Prostate gland (tissue), 2 donors: ENCODE measurements at places on chromosomes 16 and 17.

DNA sequence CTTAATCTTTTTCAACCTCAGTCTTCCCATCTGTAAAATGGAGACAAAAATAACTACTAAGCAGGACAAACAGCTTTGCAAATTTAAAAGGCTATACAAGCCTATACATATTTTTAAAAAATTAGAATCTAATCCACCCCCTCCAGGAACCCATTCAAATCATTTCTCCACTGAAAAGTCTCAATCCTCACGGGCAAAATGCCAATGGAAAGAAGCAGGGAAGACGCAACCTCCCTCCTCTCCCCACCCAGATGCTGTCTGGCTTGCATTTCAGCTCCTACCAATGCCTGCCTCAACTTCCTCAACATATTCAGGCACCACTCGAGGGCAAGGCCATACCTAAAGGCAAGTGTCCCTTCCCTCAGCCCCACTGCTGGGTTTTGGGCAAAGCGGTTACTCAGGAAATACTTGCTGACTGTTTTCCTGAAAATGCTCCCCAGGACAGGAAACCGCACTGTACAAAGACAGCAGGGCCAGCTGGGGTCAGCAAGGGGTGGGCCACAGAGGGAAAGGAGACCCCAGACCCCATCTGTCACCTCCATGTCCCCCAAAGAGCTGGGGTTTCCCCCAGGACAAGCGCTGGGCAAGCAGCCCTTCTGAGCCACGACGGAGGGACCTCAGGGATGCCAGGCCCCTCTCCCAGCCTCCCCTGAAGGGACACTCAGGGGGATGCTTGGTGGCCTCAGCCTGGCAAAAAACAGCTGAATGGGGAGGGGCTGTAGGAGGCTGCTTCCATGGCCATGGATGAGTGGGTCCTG, 47.7 kb upstream of the DOC2B start:
- no peak for DNase-seq

GRCh38 chr17:8426094-8426720, 9.5 kb upstream of the NDEL1 start:
- no peak for DNase-seq

DNA sequence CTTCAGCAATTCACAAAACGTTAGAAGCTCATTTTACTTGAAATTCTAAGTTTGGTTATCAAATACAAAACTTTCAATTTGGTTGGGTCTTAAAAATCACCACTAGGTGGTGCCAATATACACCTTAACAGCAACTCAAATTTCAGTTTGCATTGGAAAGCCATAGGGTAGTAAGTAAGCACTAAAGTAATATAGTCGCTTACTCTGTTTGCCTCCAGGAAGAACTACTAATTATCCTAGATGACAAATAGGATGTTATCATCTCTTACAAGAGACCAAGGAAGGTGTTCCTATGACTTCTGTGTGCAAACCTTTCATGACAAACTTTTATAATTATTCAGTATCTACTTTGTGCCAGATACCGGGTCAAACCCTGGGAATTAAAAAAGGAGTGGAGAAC, 93.3 kb downstream of the MYO1D start:
- peak; percentile 31 for DNase-seq

- no peak for DNase-seq
These were observed 27.1 kb downstream of the TAC4 start for GRCh38 chr17:49820773-49821172.

- no peak for DNase-seq
These were observed 20.6 kb downstream of the MYH10 start for GRCh38 chr17:8609910-8610309.

DNA sequence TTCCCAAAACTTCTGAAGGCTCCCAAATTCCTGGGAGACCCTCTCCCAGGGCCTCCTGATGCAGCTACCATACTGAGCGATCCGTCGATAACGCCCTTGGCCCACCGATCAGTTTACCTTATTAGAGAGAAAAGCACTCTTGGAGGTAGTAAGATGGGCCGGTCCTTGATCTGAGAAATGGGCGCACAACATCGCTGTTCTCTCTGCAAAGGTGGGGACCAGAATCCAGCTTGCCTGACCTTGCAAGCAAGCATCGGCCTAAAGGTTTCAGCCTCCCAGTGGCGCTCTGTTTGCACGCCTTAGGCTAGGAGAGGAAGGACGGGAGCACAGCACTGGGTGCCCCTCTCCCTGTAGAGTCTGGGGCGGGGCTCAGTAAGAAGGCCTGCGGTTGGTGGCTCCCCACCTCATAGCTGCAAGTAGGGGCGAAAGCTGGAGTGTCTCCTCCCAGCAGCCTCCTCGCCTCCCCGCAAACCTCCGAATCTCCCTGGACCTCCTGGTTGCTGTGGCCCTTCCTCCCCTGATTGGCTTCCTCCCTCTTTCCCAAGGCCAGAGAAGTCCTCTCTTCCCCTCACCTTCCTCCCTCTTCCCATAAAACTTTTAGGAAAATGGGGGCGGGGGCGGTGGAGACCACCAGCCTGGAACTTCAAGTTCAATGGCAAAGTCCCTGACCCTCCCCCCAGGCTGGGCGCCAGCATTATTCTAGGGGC, at the start of gene PRAC1:
TSS of gene PRAC1 (minus strand) at position 318 of the 707 bp plus-strand sequence. CDS start at position 192, 126 bp downstream.
- DNase-seq = peak; percentile 93

DNA sequence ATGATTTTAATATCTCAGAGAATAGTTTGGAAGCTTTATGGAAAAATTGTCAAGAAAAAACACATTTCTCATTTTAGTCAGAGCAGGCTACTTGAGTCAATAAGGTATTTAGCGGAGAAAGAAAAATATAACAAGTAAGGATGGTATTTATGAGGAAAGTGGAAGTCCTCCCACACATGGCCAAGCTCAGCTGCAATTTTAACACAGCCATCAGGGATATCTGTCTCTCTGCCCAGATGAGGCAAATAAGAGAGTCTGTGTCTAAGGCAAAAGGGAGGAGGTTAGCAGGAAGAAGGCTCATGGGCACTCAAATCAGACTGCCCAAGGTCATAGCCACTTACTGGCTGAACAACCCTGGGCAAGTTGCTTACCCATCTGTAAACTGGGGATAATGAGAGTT, 5.2 kb upstream of the CMTM2 start:
- DNase-seq = no peak

DNA sequence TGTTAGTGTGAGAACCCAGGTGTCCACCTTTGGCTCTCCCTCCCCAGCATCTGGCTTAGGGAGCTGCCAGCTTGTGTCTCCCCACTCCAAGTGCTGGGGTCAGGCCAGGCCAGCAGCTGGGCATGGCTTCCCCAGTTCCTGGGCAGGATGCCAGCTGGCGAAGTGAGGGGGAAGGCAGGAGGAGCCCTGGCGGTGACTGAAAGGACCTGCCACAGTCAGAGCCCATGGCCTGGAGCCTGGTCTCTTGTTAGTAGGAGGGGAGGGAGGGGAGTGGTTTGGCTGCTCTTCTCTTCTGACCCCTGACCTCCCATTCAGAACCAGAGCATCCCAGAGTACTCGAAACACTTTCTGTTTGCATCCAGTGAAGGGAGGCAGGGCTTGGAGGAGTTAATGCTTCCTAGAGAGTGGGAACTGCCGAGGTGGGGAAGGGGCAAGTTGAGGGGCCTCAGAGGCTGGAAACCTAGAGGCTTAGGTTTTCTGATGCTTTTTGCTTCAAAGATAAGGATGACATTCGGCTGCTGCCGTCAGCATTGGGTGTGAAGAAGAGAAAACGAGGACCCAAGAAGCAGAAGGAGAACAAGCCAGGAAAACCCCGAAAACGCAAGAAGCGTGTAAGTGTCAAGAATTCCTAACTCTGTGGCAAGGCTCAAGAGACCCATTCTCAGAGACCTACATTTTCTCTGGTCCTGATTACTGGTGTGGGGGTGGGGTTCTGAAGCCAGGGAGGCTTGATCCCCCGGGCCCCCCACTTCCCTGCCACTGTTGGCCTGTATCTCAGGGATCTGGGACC, 772 bp downstream of the CHD3 start:
- DNase-seq = peak; percentile 96

DNA sequence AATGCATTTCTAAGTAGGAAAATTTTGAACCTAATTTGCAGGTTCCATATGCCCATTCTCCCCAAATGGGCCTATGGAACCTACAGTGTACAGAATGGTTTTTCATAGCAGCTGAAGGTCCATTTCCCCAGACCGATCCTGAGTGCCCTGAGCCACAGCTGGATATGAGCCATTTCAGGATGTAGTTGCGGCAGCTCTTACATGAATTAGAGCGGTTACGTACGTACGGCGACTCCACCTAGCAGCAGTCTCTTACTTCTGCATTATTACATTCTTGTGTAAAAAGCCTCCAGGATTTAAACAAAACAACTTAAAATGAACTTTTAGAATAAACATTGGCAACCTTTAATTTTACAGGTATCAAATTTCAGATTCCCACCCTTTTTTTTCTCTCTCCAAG, 225.3 kb downstream of the SNX29 start:
- DNase-seq = no peak

- DNase-seq = no peak
These were observed 23.5 kb downstream of the TNRC6A start for GRCh38 chr16:24753000-24753399.

- DNase-seq = no peak
These were observed 158.6 kb downstream of the CYLD start for GRCh38 chr16:50900391-50900942.

- no peak for DNase-seq
These were observed 6.8 kb downstream of the KCNH6 start for GRCh38 chr17:63529711-63530556.

DNA sequence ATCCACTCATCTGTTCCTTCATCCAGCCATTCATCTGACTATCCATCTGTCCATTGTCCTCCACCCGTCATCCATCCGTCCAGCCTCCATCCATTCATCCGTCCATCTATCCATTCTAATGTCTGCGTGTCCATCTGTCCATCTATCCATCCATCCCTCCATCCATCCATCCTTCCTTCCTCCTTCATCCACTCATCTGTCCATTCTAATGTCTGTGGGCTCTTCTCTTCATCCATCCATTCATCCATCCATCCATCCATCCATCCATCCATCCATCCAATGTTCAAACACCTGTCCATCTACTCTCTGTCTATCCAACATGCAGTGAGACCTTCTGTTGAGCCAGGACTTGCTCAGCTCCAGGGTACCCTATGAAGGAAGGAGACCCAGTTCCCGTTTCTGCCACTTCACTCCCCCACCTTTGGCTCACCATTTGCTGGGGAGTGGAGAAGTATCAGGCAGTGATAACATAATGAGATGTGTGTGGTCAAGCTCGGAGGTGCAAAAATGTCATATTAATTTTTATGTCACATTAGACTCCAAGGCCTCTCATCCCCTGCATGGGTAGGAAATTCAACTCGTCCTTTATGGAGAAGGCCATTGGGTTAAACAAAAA, 36.5 kb upstream of the ADGRG1 start:
- no peak for DNase-seq

DNA sequence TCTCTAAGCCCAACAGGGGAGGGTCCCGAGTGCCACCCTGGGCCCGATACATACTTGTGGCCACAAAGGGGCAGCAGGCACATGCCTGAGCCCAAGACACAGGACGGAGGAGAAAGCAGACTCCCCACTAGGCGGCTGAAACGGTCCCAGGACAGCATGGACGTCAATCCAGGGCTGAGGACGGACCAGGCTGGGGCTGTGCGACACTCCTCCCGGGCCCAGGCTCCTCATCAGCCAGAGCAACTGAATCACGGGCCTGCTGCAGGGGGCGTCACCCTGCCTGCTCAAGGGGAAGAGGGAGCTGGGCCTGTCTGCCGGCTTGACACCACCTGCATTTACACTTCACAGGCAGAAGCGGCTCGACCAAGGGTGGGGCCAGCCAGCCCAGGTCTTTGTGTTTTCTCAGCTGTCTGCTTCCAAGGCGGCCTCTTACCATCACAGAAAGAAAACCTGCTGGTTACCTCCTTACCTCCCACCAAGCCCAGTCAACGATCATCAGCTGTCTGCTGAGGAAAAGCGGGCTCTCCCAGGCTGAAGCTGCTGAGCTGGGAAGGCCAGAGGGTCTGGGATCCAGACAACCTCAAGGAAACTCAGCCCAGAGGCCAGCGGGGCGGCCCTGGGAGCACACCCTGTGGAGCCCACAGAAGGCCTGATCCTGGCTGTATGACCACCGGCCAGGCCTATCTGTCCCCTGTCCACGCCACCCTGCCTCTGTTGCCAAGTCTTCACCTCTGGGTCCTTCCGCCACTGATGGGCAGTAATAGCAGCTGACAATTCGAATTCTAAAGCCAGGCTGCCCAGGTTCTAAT, 26.4 kb downstream of the KIFC3 start:
- no peak for DNase-seq

DNA sequence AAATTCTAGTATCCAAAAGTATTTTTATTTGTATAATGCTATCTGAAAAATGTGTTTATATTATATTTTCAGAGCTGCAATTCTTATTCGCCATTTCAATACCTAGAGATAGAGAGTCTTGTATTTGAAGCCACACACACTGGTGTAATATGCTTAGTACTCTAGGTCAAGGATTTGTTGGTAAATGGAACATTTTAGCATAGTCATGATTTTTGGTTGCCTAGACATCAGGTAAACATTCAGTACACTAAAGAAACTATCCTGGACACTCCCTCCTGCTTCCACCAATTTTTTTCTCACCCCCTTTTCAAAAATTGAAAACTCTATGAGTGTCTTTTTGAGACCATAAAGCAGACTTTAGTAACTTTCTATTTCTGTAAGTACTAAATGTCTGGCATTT, 20.8 kb downstream of the ABHD15 start:
- no peak for DNase-seq

DNA sequence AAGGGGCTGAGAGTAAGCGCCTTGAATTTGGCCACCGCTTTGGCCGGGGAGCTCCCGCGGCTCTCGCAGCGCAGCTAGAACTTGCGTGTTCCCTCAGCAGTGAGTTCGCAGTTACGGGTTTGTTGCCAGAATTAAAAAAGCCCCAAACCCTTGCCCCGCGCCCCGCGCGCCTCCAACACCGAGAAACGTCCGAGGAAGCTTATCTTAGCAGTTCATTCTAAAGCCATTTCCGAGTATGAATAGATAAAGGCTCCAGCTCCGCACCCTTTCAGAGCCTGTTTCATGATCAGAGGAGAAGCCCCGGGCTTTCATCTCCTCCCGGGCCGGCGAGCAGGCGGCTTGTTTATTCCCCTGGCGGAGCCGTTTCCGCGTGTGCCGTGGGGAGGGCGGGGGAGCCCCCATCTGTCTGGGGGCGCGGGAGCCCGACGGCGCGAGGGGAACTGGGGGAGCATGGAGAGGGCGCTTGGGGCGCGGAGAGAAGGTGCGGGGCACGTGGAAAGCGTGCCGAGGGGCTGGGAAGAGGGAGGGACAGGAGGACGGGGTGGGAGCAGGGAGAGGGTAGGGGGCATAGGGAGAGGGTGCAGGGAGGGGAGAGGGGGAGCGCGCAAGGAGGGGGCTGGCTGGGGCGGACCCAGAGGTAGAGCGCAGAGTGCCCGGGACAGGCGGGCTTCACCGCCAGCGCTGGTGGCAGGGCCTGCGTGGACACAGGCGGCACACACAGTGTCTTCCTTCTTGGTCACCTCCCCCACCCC, 9.9 kb downstream of the TBX4 start:
- no peak for DNase-seq

DNA sequence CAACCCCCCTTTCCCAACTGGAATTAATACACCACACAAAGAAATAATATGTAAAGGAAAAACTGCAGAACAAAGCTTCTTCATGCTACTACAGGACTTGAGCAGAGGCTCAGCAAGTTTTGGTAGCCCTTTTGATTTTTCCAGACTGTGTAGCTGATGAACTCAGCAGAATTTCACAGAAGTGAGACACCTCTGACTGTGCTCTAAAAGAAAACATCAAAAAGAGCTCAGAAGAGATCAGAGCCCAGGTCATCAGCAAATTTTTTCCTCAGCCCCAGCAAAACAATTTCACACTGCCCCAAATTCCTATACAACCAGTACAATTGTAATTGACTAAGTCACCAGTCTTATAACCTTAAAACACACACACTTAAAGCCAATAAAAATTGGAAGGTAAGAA, 38.0 kb downstream of the TTC19 start:
- no peak for DNase-seq
